Cardiac fibroblast (primary cell): ENCODE measurements at places on chromosomes 7 and 10.

DNA sequence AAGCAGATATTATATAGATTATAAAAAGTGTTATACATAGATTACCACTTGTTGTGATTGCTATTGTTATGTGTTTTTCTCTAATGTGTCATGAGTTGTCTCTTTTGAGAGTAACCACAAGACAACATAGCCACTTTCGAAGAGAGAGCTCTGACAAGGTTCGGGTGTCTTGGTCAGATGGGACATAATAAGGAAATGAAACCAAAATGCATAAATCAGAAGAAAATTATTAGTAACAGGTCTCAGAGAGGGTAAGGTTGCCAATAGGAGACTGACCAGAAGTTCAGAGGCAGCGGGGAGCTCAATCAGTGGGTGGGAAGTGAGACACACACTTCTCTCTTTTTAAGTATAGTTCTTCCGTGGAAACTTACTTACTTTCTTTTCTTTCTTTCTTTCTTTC lies 639.2 kb upstream of the POT1 start:
- no peak for DNase-seq

GRCh38 chr10:102988404-102989314 lies 70.6 kb downstream of the CNNM2 start:
- peak; percentile 20 for DNase-seq

DNA sequence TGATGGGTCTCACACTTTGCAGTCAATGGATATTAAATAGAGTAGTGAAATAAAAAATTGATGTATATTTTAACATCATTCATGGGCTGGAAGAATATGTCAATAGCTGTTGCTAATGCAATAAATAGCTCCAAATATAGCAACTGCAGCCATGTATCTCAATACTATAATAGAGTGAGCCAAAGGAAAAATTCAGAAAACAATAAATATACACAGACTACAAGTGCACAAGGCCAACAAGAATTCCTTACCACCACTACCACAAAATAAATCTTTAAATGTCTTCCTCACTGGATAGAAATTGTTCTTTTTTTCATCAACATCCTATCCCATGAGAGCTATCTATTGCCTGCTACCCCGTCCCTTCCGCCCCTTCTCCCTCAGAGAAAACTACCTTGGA lies 113.1 kb upstream of the TRIM24 start:
- no peak for DNase-seq

DNA sequence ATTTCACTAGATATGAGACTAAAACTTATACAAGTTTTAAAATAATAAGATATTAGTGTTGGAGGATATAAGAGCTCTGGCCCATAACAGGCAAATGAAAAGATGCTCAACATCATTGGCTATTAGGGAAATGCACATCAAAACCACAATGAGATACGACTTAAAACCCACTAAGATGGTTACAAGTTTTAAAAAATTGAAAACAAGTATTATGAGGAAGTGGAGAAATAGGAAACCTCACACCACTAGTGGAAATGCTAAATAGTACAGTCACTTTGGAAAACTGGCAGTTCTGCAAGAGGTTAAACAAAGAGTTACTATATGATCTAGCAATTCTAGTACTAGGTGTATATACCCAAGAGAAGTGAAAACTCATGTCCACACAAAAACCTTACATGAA lies 17.2 kb downstream of the PANK1 start:
- no peak for DNase-seq

DNA sequence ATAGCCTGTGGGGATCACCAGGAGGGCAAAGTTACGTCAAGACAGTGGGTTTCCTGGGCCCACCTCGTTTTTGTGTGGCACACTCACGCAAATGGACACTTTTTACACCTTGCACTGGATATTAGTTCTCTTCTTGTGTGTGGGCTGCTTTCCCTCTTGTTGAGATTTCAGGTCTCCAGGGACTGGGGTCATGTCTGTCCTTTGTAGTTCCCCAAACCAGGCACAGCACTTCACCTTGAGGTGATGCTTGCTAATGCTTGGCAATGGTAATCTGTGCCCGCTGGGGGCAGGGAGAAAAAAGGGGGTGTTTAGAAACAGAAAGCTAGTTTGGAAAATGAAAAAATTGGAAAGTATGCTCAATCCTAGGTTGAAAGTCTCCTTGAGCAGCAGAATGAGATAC lies 195.3 kb downstream of the PTEN start:
- no peak for DNase-seq

DNA sequence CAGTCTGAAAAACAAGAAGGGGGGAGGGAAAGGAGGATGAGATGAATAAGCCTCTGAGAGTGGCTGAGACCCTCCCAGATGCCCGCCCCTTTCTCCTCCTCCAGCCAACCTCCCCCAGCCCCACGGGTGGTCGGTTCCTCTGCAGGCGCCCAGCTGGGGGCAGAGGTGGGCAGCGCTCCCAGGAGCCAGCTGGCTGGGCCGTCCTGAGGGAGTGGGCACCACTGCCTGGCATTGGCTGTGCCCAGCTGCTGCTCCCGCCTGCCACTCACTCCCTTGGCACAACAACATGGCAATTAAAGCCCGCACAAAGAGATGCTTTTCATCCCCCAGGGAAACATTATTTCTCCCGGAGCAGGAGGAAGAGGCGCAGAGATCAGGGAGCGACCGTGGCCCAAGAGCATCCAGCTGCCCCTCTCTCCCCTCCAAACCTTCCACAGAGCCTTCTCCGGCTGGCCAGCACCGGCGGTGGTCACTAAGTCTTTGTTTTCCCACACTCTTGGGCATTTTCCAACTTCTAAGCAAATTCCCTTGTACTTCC lies 107.2 kb downstream of the SPDYE5 start:
- DNase-seq, result no peak

GRCh38 chr7:138776166-138776833 lies 21.5 kb upstream of the TMEM213 start:
- no peak for DNase-seq

- DNase-seq, result no peak
Measured at GRCh38 chr7:149724661-149725425, 48.5 kb downstream of the ZNF467 start.

GRCh38 chr10:77226853-77227565 lies 410.6 kb downstream of the KCNMA1 start:
- no peak for DNase-seq

GRCh38 chr7:129351320-129351719 lies 82.9 kb upstream of the STRIP2 start:
- peak; percentile 17 for DNase-seq

DNA sequence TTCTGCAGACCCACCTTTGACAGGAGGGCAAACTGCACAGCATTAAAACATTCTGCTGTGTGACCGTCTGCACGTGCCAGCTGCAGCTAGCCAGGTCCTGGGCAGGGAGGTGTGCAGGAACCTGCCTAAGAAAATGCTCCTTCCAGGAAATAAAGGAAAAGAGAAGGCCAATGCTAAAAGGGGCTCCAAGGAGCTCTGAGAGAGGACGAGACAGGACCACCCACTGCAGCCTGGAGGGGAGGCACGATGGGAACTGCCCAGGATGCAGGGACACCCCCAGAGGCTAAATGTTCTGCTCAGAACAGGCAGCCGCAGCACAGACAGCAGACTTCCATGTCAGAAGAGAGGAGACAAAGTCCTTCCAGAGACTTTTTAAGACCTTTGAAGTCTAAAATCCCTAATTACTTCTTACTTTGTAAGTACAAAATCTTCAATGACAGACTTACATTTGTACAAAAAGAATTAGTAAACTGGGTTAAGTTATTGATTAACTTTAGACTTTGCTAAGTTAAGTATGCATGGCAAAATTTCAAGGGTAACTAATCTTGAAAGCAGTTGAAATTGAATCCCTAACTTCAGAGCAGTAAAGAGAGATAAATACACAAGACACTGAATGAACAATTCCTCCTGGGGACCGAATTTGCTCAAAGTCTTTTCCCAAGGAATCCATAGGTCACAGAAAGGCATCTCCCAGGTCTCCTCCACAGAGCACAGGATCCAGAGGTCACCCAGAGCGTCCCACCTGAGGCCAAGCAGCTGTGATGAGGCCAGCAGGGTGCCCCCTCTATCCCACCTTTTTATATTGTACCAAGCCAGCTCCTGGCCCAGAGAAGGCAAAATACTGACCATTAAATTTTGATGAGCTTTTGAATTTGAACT lies 21.5 kb downstream of the HSPA12A start:
- no peak for DNase-seq

GRCh38 chr10:13589316-13589715 lies 2.6 kb downstream of the PRPF18 start:
- DNase-seq, result no peak

- DNase-seq, result no peak
Measured at GRCh38 chr10:43728425-43728824, 79.7 kb upstream of the ZNF32 start.
